ENCODE measurements at places on chromosomes 16 and 17.
A peak's percentile ranks its signal among the peaks of the same experiment; 100 is the strongest.

DNA sequence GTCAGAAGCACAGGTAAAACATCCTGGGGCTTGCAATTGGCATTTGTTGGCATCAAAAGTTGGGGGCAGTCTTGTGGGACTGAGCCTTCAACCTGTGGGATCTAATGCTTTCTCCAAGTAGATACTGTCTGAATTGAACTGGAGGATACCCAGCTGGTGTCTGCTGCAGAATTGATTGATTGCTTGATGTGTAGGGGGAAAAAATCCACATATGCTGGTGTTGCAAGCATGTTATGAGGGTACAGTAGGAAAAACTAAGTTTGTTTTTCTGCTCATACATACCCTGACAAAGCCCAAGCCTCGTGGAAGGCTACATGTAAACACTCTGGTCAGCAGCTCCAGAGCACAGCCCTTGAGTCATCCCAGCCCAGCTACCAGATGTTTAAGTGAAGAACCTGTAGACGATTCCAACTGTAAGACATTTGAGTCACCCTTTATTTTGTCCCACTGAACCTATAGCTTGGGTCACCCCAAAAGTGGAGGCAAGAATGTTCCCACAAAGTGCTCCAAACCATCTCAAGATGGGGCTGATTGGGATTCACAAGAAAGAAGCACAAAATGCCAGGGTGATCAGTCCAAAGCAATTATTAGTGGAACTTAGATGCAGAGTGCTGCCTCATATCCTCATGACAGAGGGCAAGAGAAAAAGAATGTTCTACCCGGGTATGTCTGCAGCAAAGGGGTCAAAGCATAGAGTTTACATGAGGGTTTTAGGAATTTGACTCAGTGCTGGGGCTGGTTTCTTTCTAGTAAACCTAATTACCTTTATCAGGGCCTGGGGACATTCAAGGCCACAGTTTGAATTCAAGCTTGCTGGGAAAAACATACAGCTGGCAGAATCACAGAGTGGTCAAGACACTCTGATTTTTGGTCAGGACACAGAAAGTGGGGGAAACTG, 9.6 kb upstream of the APPBP2 start:
- no peak overlapping the region for H3K4me3 ChIP-seq
- no peak for DNase-seq
- H3K27ac ChIP-seq: no peak overlapping the region
- no peaks in the 10 kb centered on the region for H3K36me3 ChIP-seq

DNA sequence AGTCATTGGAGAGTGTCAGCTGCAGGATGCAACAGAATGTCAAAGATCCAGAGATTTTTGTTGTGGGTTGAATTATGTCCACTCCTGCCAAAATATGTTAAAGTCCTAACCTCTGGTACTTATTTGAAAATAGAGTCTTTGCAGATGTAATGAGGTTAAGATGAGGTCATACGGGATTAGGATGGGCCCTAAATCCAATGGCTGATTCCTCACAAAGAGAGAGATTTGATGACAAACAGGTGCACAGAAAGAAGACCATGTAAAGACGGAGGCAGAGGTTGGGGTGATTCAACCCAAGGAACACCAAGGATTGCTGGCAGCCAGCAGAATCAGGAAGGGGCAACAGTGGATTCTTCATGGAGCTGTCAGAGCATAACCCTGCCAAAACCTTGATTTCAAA, 34.5 kb upstream of the USP22 start:
- no peak overlapping the region for H3K4me3 ChIP-seq
- DNase-seq: no peak
- peaks cover 2% of the 10 kb centered on the region for H3K27me3 ChIP-seq
- no peaks in the 10 kb centered on the region for H3K4me1 ChIP-seq
- no peaks in the 10 kb centered on the region for H3K36me3 ChIP-seq
- H3K27ac ChIP-seq: no peak overlapping the region

- H3K4me1 ChIP-seq: no peaks in the 10 kb centered on the region
- H3K4me3 ChIP-seq: no peak overlapping the region
- no peak for DNase-seq
- no peaks in the 10 kb centered on the region for H3K27me3 ChIP-seq
- no peaks in the 10 kb centered on the region for H3K36me3 ChIP-seq
These were observed 69.2 kb upstream of the DOC2B start for GRCh38 chr17:250487-251300.

- H3K36me3 ChIP-seq: peaks cover 3% of the 10 kb centered on the region
- H3K4me3 ChIP-seq: no peak overlapping the region
- no peaks in the 10 kb centered on the region for H3K4me1 ChIP-seq
- H3K27ac ChIP-seq: no peak overlapping the region
- no peak for DNase-seq
These were observed 173.3 kb upstream of the CACNG5 start for GRCh38 chr17:66661411-66662256.

- no peaks in the 10 kb centered on the region for H3K4me1 ChIP-seq
- H3K4me3 ChIP-seq: no peak overlapping the region
- H3K36me3 ChIP-seq: peaks cover 74% of the 10 kb centered on the region
- H3K27me3 ChIP-seq: no peaks in the 10 kb centered on the region
- no peak overlapping the region for H3K27ac ChIP-seq
These were observed 49.4 kb downstream of the DUSP14 start for GRCh38 chr17:37538981-37539659.

DNA sequence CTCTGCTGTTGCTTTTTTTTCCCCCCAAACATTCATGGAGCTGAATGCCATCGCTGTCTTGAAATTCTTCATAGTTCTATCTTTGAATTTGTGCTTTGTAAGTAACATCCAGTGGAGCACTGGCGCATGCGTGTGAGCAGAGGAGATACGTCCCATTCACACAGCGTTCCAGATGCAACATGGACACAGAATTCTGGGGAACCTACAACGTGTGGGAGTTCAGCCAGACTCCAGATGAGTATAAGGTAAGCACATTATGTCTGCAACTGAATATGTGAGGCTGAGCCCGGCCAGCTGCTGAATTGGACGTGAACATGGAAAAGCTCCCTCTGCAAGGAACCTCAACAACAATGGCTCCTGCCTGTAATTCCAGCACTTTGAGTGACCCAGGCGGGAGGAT, 4.3 kb upstream of the ATP1B2 start:
- no peak overlapping the region for H3K4me3 ChIP-seq
- H3K36me3 ChIP-seq: no peaks in the 10 kb centered on the region
- no peak overlapping the region for H3K27ac ChIP-seq
- H3K4me1 ChIP-seq: peaks cover 6% of the 10 kb centered on the region
- DNase-seq: no peak
- peaks cover 15% of the 10 kb centered on the region for H3K27me3 ChIP-seq

GRCh38 chr17:64662774-64663367, 764 bp upstream of the SMURF2 start:
- no peak for DNase-seq
- H3K27me3 ChIP-seq: no peaks in the 10 kb centered on the region
- no peak overlapping the region for H3K27ac ChIP-seq
- no peaks in the 10 kb centered on the region for H3K36me3 ChIP-seq
- peaks cover 2% of the 10 kb centered on the region for H3K4me1 ChIP-seq

- H3K27ac ChIP-seq: no peak overlapping the region
- no peak overlapping the region for H3K4me3 ChIP-seq
- H3K36me3 ChIP-seq: no peaks in the 10 kb centered on the region
- no peaks in the 10 kb centered on the region for H3K4me1 ChIP-seq
- DNase-seq: no peak
- H3K27me3 ChIP-seq: no peaks in the 10 kb centered on the region
These were observed 172.4 kb downstream of the PMP22 start for GRCh38 chr17:15092762-15093161.

- H3K4me3 ChIP-seq: peak overlapping the region; percentile 56
- H3K4me1 ChIP-seq: peaks cover 19% of the 10 kb centered on the region
- peak overlapping the region; percentile 55 for H3K27ac ChIP-seq
- no peaks in the 10 kb centered on the region for H3K36me3 ChIP-seq
These were observed 543 bp downstream of the ARHGAP23 start for GRCh38 chr17:38428643-38429371.

DNA sequence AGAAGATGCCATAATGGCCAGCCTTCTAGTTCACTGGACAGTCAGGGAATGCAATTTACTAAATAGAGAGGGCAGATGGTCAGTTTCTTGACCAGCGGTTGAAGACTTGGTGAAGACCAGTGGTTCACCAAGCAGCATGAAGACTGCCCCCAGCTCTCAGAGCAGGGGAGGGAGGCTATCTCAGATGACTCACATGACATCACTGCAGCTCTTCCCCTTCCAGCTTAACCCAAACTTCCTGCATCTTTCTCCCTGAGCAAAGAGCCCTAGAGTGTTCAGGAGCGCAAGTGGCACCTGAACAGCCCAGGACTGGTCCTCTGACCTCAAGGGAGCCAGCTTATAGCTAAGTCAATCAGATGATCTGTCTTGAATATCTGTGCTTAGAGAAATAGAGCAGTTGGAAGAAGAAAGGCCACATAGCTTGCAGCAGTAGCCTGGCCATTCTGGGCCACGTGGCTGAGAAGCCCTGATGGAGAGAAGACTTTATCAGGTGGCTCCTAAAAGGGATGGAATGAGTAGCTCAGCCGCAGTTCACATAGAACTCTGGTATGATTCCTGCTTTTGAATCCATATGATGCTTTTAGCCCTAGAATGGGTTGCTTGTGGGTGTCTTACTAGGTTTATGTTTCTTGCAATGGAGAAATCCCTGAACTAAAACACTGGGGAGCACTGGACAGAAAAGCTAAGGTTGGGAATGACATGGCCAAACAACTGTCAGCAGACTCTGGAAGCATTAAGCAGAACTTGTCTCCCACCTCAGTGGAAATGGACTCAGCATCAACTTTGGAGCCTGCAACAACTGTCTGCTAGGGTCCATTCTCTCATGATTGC, 392.1 kb upstream of the CCL2 start:
- no peak for DNase-seq
- H3K4me1 ChIP-seq: no peaks in the 10 kb centered on the region
- no peak overlapping the region for H3K27ac ChIP-seq
- H3K4me3 ChIP-seq: no peak overlapping the region
- peaks cover 3% of the 10 kb centered on the region for H3K27me3 ChIP-seq

All from large intestine (tissue), 12 donors.